Heart right ventricle (tissue), 16 donors: ENCODE measurements at places on chromosomes 7 and 10. TPM values are rescaled to one million over a fixed set of nuclear protein-coding genes. Genes with fewer than 3 reads are reported as not detected.

- DNase-seq: no peak
- H3K27ac ChIP-seq: no peak overlapping the region
- no peaks in the 10 kb centered on the region for H3K36me3 ChIP-seq
- H3K4me1 ChIP-seq: no peaks in the 10 kb centered on the region
- no peak overlapping the region for H3K4me3 ChIP-seq
Observed at GRCh38 chr10:15182540-15183207, 14.2 kb upstream of the NMT2 start.

- no peaks in the 10 kb centered on the region for H3K36me3 ChIP-seq
- H3K27ac ChIP-seq: no peak overlapping the region
- no peak overlapping the region for H3K4me3 ChIP-seq
- no peaks in the 10 kb centered on the region for H3K27me3 ChIP-seq
- no peaks in the 10 kb centered on the region for H3K4me1 ChIP-seq
- no peak for DNase-seq
Observed at GRCh38 chr10:123606006-123606405, 60.1 kb upstream of the GPR26 start.

DNA sequence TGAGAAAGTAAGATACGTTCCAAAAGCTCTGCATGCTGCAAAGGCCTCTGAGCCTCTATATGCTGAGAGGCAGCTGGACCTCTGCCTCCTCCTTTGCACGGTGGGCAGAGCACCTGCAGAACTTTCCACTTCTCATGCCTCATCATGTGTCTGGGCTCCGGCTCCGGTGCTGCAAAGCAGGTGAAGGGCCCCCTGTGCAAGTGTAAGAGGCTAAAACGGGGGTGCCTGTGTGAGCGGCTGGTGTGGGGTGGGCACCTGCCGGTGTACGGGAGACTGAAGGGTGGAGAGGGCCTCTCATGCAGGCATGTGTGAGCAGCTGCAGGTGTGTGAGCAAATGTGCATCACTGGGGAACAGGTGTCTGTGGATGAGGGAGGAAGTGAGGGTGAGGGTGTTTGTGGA is 121.0 kb downstream of the KCNMA1 start:
- H3K4me1 ChIP-seq: no peaks in the 10 kb centered on the region
- no peaks in the 10 kb centered on the region for H3K36me3 ChIP-seq
- H3K4me3 ChIP-seq: no peak overlapping the region
- no peak overlapping the region for H3K27ac ChIP-seq

- H3K27ac ChIP-seq: no peak overlapping the region
- no peaks in the 10 kb centered on the region for H3K36me3 ChIP-seq
- H3K4me3 ChIP-seq: no peak overlapping the region
- no peak for DNase-seq
- H3K4me1 ChIP-seq: no peaks in the 10 kb centered on the region
- H3K27me3 ChIP-seq: no peaks in the 10 kb centered on the region
Observed at GRCh38 chr7:52825611-52826010, 209.8 kb upstream of the POM121L12 start.

MMD2 gene
- not detected for total RNA-seq

DNA sequence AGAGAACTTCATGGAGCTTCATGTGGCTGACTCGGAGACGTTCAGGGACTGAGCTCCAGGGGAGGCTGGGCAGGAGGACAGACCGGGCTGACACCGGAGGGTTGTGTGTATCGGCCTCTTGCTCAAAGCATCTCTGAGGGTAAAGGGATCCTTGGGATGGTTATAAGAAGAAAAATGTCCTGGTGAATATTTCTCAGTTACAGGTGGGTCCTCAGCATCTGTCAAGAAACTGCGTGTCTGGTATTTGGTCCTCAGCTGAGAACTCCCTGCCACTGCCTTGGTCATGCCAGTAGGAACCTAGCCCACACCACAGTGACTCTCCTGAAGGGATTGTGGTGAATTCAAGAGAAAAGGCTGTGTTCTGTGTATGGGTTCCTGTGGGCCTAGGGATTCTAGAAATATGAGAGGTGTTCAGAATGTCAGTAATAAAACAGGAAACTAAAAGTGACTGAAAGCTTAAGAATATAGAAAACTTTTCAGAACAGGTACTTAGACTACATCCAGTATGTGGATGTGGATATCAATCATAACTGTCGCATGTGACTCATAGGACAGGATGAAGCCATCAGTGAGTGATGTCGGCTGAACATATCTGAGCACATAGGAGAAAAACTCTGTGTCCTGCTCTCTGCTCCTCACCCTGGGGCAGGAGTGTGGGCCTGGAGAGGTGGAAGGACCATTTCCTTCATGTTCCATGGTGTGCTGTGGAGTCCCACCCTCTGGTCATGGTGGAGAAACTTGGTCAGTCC is 28.4 kb downstream of the MBL2 start:
- H3K4me3 ChIP-seq: no peak overlapping the region
- H3K4me1 ChIP-seq: no peaks in the 10 kb centered on the region
- no peaks in the 10 kb centered on the region for H3K27me3 ChIP-seq

DNA sequence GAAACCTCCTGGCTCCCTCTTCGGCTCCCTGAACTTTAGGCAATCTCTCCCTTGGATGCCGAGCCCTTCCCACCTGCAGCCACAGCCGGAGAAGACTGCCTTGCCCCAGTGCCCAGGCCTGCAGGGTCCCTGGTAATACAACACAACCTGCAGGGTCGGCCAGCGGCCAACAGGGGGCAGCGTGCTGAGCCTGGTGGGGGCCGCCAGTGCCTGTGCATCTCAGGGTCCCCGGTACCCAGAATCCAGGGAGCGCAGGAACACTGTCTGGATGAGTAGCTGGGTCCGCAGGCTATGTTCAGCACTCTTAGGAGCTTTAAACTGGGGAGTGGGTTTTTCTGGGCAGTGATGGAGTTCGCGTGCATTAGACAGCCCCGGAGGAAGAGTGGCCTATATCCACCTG is 17.5 kb upstream of the C10orf71 start:
- no peak for DNase-seq
- no peaks in the 10 kb centered on the region for H3K27me3 ChIP-seq
- no peak overlapping the region for H3K27ac ChIP-seq
- H3K4me3 ChIP-seq: no peak overlapping the region
- no peaks in the 10 kb centered on the region for H3K36me3 ChIP-seq

CCDC136 gene
- total RNA-seq: 7.5 TPM

- peaks cover 18% of the 10 kb centered on the region for H3K4me1 ChIP-seq
- no peak for DNase-seq
- no peak overlapping the region for H3K27ac ChIP-seq
- no peaks in the 10 kb centered on the region for H3K36me3 ChIP-seq
Observed at GRCh38 chr10:807163-807957, 117.9 kb upstream of the DIP2C start.

FAM180A gene
- total RNA-seq: 47.6 TPM

- H3K4me1 ChIP-seq: peaks cover 13% of the 10 kb centered on the region
- no peak overlapping the region for H3K4me3 ChIP-seq
- H3K27ac ChIP-seq: no peak overlapping the region
- H3K27me3 ChIP-seq: no peaks in the 10 kb centered on the region
- DNase-seq: no peak
- H3K36me3 ChIP-seq: no peaks in the 10 kb centered on the region
Observed at GRCh38 chr7:40733578-40733977, 598.8 kb downstream of the SUGCT start.

- H3K4me1 ChIP-seq: no peaks in the 10 kb centered on the region
- H3K27ac ChIP-seq: peak overlapping the region; percentile 68
- peak; percentile 65 for DNase-seq
- H3K4me3 ChIP-seq: no peak overlapping the region
- H3K27me3 ChIP-seq: no peaks in the 10 kb centered on the region
Observed at GRCh38 chr7:135253851-135254771, 20.5 kb downstream of the STRA8 start.

- DNase-seq: peak; percentile 14
- no peak overlapping the region for H3K27ac ChIP-seq
- no peak overlapping the region for H3K4me3 ChIP-seq
- no peaks in the 10 kb centered on the region for H3K4me1 ChIP-seq
- no peaks in the 10 kb centered on the region for H3K27me3 ChIP-seq
- no peaks in the 10 kb centered on the region for H3K36me3 ChIP-seq
Observed at GRCh38 chr7:142556740-142557139, 192.5 kb upstream of the PRSS1 start.

PGAM2 gene
- total RNA-seq: 711 TPM

- no peaks in the 10 kb centered on the region for H3K27me3 ChIP-seq
- H3K27ac ChIP-seq: no peak overlapping the region
- no peaks in the 10 kb centered on the region for H3K36me3 ChIP-seq
- H3K4me1 ChIP-seq: peaks cover 16% of the 10 kb centered on the region
- H3K4me3 ChIP-seq: no peak overlapping the region
Observed at GRCh38 chr10:31657434-31657872, 271.2 kb downstream of the ARHGAP12 start.

DNA sequence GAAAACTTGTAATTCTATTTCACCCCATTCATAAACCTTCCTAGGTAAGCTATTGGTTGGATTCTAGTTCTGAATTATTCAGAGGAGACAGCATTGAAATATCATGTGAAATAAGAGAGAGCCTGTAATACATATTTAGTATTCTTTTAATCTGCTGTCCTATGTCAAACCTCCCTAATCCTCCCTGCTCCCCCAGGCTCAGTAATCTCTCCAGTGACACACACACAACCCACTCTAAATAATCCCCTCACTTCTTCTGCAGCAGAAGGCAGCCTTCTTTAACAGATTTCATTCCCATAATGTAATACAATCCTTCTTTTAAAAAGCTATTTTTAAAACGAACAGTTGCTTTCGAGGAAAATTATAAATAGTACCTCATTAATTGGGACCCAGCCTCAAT is 639.7 kb upstream of the AUTS2 start:
- no peak for DNase-seq
- H3K27ac ChIP-seq: no peak overlapping the region
- H3K27me3 ChIP-seq: peaks cover 10% of the 10 kb centered on the region
- H3K4me3 ChIP-seq: no peak overlapping the region
- H3K4me1 ChIP-seq: no peaks in the 10 kb centered on the region
- H3K36me3 ChIP-seq: no peaks in the 10 kb centered on the region

- H3K27me3 ChIP-seq: no peaks in the 10 kb centered on the region
- H3K4me1 ChIP-seq: no peaks in the 10 kb centered on the region
- H3K27ac ChIP-seq: no peak overlapping the region
- no peaks in the 10 kb centered on the region for H3K36me3 ChIP-seq
- DNase-seq: no peak
- no peak overlapping the region for H3K4me3 ChIP-seq
Observed at GRCh38 chr10:107502229-107502985, 337.9 kb upstream of the SORCS1 start.

FIS1 gene
- total RNA-seq: 287 TPM

DNA sequence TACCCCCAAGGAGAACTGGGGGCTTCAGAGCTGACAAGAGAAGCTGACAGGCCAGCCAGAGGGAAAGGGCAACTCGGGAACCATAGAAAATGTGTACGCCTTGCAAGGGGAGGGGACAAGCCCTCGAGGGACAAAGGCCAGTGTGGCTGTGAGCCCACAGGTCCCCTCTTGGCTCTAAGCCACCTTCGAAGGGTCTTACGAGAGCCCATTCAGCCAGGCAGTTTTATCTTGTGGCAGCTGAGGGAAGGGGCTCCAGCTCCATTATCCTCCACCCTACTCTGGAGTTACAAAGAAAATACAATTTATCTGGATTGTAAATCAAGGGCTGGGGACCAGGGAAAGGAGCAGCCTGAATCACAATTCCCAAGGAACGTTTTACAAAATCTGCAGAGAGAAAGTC is 159.5 kb upstream of the ZMIZ1 start:
- H3K27ac ChIP-seq: no peak overlapping the region
- H3K4me1 ChIP-seq: no peaks in the 10 kb centered on the region
- H3K4me3 ChIP-seq: no peak overlapping the region

HHEX gene
- 4.1 TPM for total RNA-seq

DNA sequence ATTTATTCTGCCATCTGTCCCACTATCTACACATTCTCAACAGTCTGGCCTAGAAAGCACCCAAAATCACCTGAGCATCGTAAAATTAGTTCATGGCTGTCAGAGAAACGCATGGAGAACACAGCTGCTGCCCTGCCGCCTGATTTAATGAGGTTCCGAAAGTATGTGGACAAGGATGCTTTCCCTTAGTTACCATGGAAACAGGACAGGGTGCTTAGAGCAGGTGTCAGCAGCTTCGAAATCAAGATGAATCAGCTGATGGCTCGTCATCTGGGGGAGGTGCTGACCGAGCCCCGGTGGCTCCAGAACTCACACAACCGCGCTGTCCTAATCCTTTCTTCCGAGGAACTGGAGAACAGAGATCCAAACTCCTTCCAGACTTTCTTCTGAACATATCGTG is 151.5 kb downstream of the TEX36 start:
- no peak overlapping the region for H3K4me3 ChIP-seq
- H3K36me3 ChIP-seq: no peaks in the 10 kb centered on the region
- DNase-seq: no peak
- H3K27ac ChIP-seq: no peak overlapping the region

- DNase-seq: no peak
- no peak overlapping the region for H3K27ac ChIP-seq
- H3K4me1 ChIP-seq: no peaks in the 10 kb centered on the region
- H3K4me3 ChIP-seq: no peak overlapping the region
Observed at GRCh38 chr7:105788816-105789349, 87.5 kb downstream of the ATXN7L1 start.

FAM25G gene
- total RNA-seq: not detected

NPC1L1 gene
- 0.07 TPM for total RNA-seq

DNA sequence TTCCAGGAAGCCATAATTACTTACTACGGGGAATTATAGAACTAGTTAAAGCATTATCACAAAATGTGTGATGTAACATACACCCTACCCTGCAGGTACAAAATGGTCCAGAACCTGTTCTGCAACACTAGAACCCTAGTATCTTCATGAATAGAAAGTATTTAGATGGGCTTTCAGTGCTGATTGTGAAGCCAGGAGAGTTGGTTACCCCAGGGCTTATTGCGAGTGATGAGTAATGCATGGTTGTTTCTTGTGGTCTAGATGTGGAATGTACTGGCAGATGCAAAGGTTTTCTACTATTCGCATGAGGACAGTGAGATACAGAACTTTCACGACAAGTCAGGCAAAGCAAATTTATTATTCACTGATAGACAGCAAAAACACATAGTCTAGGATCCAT is 33.6 kb upstream of the AGR3 start:
- H3K4me3 ChIP-seq: no peak overlapping the region
- H3K36me3 ChIP-seq: no peaks in the 10 kb centered on the region
- H3K27me3 ChIP-seq: no peaks in the 10 kb centered on the region
- no peaks in the 10 kb centered on the region for H3K4me1 ChIP-seq
- DNase-seq: no peak

DNA sequence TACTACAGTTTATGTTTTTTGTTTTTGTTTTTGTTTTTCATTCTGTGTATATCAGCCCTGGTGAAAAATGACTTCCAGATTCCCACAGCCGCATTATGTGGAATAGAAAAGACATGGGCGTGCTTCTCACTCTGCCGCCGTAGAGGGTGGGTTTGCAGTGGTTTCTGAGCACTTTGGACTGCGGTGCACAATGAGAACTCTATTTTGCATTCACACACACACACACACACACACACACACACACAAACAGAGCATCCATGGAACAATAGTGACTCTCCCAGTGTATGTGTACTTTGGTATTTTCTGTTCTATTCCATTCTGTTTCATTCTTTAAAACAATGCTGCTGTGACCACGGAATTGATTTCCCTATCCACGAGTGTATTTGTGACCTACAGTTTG is 657.3 kb upstream of the FOXK1 start:
- no peak overlapping the region for H3K4me3 ChIP-seq
- no peaks in the 10 kb centered on the region for H3K36me3 ChIP-seq
- no peaks in the 10 kb centered on the region for H3K4me1 ChIP-seq
- DNase-seq: no peak
- no peak overlapping the region for H3K27ac ChIP-seq

KLLN gene
- 0.38 TPM for total RNA-seq
